GM23248 (cell line): ENCODE measurements at places on chromosomes 7 and 10.

GRCh38 chr7:122013065-122013464, 131.0 kb downstream of the AASS start:
- no peak for DNase-seq

DNA sequence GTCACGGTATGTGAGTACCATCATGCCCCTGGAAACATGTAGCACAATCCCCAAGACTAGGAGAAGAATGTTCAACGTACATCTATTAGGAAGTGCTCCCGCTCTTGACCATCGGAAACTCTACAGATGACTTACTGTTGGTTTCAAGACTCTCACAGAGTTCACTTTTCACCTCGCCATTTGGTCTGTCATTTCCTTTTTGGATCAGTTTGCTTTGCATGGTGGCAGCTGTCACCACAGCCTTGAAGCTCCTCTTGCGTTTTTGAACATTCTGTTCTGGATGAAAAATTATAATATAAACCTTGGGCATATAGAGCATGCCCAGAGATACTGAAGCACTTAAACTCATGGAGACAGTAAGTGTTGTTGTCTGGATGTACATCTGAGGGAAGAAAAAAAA, 806.8 kb downstream of the GRM8 start:
- DNase-seq = no peak

DNA sequence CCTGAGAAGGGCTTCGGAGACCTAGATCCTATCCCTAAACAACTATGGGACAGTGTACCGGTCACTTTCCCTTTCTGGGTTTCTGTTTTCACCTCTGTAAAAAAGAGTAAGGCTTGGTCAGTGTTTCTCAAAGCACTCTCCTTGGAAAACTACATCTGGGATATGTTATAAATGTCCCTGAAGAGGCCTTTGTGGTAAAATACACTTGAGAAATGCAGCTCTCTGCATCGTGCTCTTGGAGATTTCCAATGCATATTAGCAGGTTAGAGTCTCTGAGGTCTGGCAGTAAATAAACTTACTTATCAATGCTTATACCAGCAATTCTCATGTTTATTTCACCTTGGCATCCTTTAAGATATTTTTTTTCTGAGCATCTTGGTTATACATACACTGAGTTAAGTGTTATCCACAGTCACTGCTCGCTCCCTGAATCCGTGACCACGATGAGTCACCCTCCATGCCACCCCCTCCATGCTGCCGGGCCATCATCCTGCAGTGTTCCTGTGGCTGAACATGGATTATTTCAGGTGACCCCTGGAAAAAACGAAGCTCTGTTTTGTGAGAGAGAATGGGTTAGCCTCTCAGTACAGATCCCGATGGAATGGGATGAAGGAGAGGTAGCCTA, 3.3 kb upstream of the TBXAS1 start:
- DNase-seq = peak; percentile 79

DNA sequence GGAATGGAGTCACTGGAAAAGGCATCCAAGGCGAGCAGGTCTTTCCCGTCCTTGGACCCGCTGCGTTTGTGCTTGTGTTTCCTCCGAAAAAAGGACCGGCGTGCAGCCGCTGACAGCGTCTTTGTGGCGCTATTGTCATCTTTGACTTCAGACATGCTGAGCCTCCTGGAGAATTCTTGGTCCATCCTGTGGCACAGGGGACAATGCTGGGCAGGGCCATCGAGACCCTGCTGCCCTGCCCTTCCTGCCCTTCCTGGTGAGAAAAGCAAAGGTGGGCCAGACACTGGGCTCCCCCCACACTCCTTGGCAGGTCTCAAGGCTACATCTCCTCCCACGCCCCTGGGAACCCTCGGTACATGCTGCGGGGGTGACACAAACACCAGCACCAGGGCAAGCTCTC, 120.9 kb downstream of the DLG5 start:
- no peak for DNase-seq

- DNase-seq = peak; percentile 86
These were observed 97.5 kb upstream of the PRSS58 start for GRCh38 chr7:142355328-142355727.

DNA sequence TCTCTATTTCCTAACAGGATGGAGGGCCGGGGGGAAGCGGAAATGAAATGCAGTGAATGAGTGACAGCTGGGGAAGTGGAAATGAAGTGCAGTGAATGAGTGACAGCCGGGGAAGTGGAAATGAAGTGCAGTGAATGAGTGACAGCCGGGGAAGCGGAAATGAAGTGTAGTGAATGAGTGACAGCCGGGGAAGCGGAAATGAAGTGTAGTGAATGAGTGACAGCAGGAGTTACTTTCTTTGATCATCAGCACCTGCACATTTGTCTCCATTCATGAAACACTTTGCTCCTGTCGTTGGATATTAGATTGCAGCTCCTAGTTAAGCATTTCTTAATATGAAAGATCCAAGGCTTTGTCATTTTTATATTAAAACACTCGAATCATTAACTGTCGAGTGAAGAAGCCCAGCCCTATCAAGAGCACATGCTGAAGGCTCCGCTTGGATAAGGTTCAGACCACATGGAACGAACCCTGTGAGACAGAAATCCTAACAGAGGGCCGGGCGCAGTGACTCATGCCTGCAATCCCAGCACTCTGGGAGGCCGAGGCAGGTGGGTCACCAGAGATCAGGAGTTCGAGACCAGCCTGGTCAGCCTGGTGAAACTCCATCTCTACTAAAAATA, 406.0 kb upstream of the ADARB2 start:
- DNase-seq = no peak

GRCh38 chr7:99365318-99366141, 9.0 kb upstream of the ARPC1B start:
- DNase-seq = peak; percentile 36

- no peak for DNase-seq
These were observed 87.3 kb downstream of the PAXIP1 start for GRCh38 chr7:154915600-154915999.

GRCh38 chr10:73781879-73782748, at the start of gene CHCHD1:
TSS of gene CHCHD1 (plus strand) at chr10:73782048. CDS start at chr10:73782076, 28 bp downstream.
- peak; percentile 95 for DNase-seq

DNA sequence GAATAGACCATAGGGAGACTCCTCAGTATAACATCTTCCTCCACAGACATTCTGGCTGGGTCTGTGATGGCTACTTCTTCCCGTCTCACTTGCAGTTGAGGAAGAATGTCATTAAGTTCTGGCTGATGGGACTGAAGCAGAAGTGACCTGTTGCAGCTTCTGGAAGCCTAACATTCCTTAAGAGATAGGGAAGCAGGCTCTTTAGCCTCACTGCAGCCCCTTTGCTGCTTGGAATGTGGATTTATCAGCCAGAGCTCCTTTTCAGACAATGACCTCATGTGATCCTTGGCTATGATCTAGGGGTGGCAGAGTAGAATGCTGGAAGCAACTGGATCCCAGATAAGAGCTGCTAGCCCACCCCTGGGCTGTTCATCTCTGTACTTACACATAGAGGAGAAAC, 142.5 kb downstream of the RNF216 start:
- DNase-seq = no peak

DNA sequence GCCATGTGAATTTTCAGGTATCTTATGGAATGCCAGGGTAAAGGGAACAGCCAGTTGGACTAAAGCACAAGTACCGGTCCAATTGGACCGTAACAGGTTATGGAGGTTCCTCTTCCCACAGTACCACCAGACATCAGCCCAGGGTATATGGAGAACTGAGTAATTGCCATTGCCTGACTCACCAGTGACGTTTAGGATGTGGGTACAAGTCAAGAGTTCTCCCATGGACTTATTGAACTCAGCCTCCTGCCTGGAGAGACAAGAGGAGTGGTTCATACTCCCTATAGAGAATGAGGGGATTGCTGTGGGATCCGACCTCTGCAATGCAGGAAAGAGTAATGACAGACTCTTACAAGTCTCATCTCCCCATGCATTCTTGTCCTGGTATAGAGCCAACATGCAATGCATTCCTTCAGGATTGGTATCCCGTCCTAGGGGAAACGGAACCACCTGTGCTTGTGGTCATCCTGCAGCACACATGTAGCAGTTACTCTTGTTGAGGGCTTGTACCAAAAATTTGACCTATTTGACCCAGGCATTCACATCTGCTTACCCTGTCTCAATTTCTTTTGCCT, 30.7 kb upstream of the ELOVL3 start:
- peak; percentile 33 for DNase-seq

GRCh38 chr7:128919241-128919640, 8.7 kb upstream of the KCP start:
- no peak for DNase-seq

DNA sequence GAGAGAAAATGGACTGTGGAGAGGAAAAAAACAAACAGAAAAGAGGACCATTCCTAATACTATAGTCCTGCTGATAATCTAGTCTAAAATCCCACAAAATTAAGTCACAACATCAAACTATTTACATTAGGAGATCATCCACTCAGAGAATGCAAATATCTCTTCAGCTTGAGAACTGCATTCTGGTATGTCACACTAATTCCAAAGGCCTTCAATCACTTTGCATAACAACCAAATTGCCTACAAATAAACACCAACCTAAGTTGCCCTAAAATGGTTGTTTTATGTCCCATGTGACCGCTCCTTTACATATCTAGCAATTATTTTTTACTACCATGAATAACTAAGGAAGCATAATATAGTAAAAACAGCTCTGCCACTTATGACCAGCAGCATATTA, 264.3 kb downstream of the CACNA2D1 start:
- DNase-seq = no peak

DNA sequence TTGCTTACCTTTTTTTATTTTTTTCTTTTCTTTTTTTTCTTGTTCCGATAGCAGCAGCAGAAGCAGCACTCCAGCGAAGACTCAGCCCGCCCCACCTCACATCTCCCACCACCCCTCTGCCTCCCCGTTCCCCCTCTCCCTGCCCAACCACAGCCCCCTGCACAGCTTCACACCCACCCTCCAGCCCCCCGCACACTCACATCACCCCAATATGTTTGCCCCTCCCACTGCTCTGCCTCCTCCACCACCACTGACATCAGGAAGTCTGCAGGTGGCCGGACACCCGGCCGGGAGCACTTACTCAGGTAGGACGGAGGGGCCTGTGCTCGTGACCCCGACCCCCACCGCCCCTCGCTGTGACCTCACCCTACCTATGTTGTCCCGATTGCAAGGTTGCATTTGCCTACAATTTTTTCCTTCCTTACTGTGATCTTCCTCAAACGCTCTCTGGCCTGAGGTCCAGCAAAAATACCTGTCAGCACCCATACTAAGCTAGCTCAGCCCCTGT, 367.2 kb upstream of the GALNT17 start:
- no peak for DNase-seq

DNA sequence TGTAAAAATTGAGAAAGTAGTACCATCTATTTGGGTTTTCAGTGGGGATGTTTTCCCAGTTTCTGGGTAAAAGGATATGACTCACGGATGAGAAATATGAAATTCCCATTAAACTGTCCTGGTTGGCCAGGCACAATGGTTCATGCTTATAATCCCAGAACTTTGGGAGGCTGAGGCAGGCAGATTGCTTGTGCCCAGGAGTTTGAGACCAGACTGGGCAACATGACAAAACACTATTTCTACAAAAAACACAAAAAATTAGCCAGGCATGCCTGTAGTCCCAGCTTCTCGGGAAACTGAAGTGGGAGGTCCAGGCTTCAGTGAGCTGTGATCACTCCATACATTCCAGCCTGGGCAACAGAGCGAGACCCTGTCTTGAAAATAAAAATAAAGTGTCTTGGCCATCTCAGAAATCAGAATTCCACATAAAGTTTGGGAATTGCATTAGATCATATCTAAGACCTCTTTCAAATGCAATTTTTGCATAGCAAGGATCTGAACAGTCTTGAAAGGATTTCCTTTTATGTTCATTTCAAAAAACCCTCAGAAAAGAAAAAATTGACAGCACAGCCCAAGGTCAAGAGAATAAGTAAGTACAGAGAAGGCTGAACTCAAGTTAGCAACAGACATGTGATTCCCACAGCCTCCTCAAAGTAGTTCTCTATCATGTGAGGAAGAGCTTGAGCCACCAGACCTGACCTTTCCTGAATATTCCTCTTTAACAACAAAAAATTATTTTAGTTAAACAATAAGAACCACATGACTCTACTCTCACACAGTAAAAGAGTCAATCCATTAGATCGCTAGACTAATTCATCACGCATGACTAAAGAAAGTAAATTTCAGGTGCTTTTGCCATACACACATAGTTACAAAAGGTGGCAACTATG, 141.5 kb upstream of the CAV2 start:
- peak; percentile 50 for DNase-seq

DNA sequence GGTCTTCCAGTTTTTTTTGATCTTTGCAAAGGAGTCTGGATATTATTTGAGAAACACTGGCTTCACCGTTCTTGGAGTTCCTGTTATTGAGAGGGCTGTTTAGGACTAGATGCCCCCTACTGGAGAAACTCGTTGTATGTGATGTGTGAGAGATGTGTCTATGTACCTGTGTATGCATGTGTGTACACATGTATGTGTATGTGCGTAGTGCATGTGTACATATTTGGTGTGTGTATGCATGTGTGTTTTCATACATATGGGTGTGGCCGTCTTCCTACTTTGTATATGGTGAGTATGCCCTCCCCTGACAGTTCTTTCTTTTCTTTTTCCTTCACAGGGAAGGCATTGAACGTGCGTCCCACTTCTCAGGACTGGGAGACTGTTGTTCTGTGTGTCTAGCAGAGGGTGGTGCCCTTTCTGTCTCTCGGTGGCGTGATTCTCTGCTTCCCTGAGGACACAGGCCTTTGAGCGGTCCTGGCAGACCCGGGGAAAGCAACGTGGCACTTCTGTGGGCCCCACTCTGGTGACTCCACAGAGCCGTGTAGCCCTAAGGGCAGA, 3.0 kb upstream of the CALHM3 start:
- DNase-seq = peak; percentile 82

GRCh38 chr10:484441-484924, 205.0 kb downstream of the DIP2C start:
- DNase-seq = peak; percentile 71

DNA sequence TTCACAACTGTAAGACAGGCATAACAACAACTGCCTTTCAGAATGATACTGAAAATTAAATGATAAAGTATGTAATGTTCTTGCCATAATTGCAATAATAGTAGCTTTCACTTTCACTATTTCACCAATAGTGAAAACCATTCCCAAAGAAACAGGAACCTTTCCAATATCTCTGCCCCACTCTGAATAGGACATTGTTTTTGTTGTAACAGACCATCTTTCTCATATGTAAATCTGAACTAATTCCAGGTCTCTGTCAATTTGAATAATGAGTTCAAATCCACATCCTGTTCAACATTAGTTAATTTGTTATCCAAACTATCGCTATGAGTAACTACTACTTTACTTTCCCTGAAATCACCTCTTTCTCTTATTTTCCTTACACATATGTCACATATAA, 148.0 kb downstream of the LRRN3 start:
- DNase-seq = peak; percentile 6

DNA sequence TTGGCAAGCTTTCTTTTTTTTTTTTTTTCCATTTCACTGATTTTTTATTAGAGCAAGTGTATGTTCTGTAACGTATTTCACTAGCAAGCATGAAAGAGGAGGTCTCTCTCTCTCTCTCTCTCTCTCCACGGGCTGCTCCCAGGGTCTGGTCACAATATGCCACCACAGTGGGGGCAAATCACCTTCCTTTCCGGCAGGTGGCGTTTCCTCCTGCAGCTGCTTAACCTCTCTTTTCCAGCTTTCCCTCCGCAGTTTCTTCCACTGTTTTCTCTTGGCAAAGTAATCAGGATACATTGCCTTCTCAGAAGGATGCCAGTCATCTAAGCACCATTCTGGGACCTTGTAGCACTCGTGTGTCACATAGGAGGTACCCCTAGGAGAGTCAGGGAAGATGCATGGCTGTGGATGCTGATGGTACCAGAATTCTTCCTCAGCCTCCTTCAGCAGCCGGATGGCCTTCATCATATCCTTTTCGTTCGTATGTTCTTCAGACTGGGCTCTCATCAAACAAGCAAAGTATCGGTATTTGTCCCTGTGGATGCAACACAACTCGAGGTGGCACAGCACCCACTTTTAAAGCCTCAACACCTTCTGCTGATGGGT, 197.3 kb upstream of the PODXL start:
- DNase-seq = peak; percentile 13
